ENCODE measurements at places on chromosomes 7 and 10. TPM values are rescaled to one million over a fixed set of nuclear protein-coding genes. Genes with fewer than 3 reads are reported as not detected.

The C7orf33 gene
- not detected for total RNA-seq

The MACC1 gene
- not detected for total RNA-seq

The FRAT1 gene
- 1.8 TPM for total RNA-seq

The CCT6A gene
- 184 TPM for total RNA-seq

The ZNF727 gene
- total RNA-seq: not detected

The GPR85 gene
- 1.0 TPM for total RNA-seq

The C10orf67 gene
- 0.22 TPM for total RNA-seq

The CYP2C19 gene
- total RNA-seq: not detected

The CTAGE15 gene
- 0.43 TPM for total RNA-seq

The FAM25G gene
- not detected for total RNA-seq

The PPP1R3C gene
- total RNA-seq: 105 TPM

The CLDN3 gene
- not detected for total RNA-seq

The ZNF853 gene
- under 0.01 TPM for total RNA-seq

The PPP1R17 gene
- total RNA-seq: not detected
